Astrocyte (in vitro differentiated cells and primary cell): ENCODE measurements at places on chromosomes 3 and 15. TPM values are rescaled to one million over a fixed set of nuclear protein-coding genes. Genes with fewer than 3 reads are reported as not detected.

GRCh38 chr15:80163217-80163616, 10.4 kb downstream of the FAH start:
- no peak for DNase-seq

DNA sequence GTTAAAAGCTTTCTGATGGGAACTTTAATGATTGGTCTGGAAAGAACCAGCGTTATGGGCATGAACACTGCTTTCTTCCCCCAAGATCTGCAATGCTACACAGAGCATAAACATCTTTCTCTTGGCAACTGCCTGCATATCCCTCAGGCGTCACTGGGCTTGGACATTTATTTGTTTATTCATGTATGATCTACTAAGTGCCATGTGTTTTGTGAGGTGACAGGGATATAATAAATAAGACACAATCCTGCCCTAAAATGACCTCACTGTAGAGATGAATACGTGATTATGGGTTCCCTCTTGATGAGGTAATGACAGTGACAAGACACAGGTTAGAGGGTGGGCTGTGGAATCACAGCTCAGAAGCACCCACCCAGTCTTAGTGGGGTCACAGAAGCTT, 485.3 kb downstream of the PDCD6IP start:
- no peak for DNase-seq

DNA sequence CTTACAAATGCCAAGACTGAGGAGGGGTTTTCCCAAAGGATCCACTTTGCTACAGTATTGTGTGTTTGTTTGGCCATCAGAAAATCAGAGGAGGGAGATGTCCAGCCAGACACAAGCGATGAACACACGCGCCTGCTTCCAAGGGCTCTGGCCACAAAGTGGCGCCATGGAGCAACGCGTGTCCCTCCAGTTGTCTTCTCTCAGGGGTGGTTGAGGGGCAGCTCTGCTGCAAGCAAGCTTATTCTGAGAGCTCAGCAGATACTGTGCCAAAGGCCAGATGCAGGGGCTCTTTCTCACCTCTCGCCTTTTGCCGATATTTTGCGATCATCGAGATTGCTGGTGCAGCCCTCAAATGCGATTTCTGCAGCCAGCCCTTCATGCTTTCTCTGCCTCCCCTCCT, 88.9 kb upstream of the OSBPL11 start:
- no peak for DNase-seq

DNA sequence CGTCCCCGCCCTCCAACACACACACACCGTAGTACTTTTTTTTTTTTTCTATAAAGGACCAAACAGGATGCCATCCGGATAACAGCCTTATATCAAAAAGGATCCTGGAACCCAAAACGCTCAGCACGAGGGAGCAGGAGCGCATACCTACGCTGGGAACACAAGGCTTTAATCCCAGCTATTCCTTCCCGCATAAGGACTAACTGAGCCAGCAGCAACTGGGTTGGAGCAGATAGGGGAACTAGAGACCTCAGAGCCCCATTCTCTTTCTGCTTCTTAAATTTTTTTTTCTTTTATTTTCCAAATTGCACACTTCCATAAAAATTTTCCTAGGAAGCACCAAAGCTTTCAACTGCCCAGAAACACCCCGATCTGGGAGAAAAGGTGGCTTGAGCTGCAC, 1.3 kb downstream of the TRANK1 start:
- DNase-seq: no peak

Gene ACOX2
- total RNA-seq: 2.2 and 2.7 TPM in 2 replicates

- no peak for DNase-seq
Measured at GRCh38 chr15:68598171-68599152, 19.7 kb downstream of the CORO2B start.
